ENCODE measurements at places on chromosomes 4 and X.

DNA sequence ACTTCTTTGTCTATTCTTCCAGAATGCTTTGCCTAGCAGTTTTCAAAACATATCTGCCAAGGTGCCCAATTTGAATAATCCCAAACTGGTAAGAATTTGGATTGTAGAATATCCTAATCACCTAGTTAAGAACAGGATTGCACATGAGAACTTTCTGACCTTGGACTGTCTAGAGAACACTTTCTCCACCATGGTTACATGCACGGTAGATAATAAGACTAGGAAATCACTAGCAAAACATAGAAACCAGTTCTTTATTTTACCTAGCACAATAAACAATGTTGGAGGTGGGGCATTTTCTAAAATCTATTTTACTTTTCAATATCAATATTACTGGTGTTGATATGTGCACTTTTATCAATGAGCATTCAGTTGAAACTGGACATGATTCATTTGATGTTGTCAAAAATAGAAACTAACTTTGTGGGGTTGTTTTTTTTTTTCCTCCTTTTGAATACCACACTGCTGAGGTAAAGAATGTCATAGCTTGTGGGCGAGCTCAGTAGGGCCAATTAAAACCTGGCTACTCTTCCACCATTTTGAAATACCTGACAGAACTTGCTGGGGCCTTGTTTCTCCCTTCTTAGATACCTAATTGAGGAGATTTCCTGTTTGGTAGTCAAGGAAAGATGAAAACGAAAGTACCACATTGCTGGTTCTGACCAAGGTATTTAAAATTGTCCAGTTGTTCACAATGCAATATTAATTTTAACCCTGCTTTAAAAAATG, 10.4 kb downstream of the MID1IP1 start:
- no peak for DNase-seq

- DNase-seq = no peak
Measured at GRCh38 chr4:23718435-23718834, 171.4 kb downstream of the PPARGC1A start.

DNA sequence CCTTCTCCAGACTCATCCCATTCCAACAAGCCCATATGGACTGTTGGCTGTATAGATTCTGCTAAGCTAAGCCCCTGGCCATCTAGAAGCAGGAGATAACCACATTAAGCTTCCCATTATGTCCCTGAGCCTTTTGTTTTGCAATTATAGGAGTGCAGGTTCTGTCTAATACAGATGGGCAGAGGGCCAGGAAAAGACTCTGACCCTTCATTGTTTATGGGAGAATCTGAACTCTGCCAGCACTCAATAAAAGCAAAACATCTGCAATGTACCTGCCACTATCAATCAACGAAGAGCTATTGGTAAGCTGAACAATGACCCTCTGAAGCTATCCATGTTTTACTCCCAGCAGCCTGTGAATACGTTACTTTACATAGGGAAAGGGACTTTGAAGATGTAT, 207.3 kb upstream of the CLNK start:
- DNase-seq = no peak

DNA sequence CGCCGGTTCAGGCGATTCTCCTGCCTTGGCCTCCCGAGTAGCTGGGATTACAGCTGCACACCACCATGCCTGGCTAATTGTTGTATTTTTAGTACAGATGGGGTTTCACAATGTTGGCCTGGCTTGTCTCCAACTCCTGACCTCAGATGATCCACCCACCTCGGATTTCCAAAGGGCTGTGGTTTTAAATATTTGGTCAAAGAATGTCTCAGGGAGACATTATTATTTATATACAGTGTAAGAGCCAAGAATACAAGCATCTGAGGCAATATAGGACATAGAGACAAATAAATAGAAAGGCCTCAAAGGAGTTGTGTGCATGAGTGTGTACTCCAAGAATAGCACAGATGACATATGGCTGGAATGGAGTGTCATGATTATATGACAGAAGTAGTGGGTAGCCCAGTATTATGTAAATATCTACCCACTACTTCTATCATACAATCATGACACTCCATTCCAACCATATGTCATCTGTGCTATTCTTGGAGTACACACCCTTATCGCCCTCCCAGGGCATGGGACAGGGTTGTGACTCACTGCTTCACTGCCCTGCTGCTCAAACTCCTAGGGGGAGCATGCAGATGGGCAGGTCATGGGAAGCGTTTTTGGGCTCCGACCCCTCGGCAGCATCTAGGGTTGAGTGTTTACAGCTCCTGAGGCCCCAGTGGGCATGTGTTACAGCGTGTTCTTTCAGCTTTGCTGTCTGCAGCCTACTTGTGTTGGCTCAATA, 1649.8 kb upstream of the PCDH10 start:
- no peak for DNase-seq

- no peak for DNase-seq
Measured at GRCh38 chrX:148956352-148956751, 455.9 kb downstream of the AFF2 start.

DNA sequence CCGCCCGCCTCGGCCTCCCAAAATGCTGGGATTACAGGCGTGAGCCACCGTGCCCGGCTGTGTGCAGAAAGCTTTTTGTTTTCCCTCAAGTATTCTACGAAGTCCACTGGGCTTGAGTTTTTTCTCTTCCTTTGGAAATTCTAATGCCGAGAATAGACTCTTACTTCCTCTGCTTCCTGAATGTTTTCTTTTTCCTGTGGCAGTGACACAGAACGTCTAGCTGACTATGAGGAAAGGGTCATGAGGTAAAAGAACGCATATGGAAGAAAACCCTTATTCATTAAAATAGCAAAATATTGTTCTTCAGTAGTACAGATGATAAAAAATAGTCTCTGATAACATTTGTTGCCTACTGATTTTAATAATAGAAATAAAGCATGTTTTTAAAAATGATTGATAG, 4.9 kb upstream of the SLC25A4 start:
- DNase-seq = no peak

GRCh38 chrX:70509078-70509477, 64.4 kb downstream of the DLG3 start:
- no peak for DNase-seq

GRCh38 chr4:56252561-56253152, 134.6 kb downstream of the AASDH start:
- DNase-seq = no peak

- DNase-seq = no peak
Measured at GRCh38 chrX:48896611-48897011, 957 bp downstream of the TIMM17B start.

- DNase-seq = no peak
Measured at GRCh38 chrX:132712350-132712749, 223.5 kb upstream of the MBNL3 start.

- no peak for DNase-seq
Measured at GRCh38 chr4:99126376-99126775, 17.7 kb downstream of the ADH4 start.

- no peak for DNase-seq
Measured at GRCh38 chr4:39394706-39395105, 12.0 kb upstream of the KLB start.

DNA sequence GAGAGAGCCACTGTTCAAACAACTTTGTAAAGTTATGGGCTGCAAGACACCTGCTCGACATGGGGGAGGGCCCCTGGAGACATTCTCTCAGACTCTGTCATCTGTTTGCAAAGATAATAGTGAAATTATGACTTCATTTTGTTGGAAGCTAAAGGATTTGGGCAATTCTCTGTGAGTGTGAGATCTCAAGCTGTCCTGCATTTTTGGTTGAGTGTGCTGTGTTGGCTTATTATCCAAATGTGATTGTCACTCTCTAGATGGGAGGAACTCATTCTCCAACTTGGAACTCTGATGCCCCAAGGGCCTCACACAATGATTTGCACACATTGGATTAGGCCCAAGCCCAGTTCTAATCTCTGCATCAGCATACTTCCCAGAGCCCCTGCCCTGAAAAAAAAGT, 63.7 kb downstream of the STK32B start:
- DNase-seq = no peak

GRCh38 chr4:150379454-150379853, 202.5 kb upstream of the MAB21L2 start:
- DNase-seq = no peak

GRCh38 chr4:10025230-10025806, 4.0 kb upstream of the SLC2A9 start:
- no peak for DNase-seq

- no peak for DNase-seq
Measured at GRCh38 chr4:38795087-38795486, 9.5 kb downstream of the TLR1 start.

DNA sequence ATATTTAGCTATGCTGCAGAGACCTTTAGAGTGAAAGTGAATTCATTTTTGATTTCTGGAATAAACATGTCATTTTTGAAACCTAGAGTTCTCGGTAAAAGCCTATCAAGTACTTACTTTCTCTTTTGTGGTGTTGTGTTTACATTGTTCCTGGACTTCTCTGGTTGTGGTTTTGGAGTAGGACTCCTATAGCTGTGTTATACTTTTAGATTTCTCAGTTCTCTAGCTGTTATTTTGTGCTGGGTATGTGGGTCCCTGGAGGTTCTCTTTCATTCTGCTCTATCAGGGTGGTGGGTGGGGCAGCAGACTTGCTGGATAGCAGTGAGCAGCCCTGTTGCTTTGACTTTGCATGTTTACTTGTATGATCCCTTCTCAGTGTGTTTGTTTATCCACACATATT, 25.6 kb upstream of the MSMO1 start:
- DNase-seq = no peak

GRCh38 chr4:67130411-67130810, 414.9 kb downstream of the CENPC start:
- no peak for DNase-seq
